ENCODE measurements at places on chromosomes 6 and 20. TPM values are rescaled to one million over a fixed set of nuclear protein-coding genes. Genes with fewer than 3 reads are reported as not detected.

DNA sequence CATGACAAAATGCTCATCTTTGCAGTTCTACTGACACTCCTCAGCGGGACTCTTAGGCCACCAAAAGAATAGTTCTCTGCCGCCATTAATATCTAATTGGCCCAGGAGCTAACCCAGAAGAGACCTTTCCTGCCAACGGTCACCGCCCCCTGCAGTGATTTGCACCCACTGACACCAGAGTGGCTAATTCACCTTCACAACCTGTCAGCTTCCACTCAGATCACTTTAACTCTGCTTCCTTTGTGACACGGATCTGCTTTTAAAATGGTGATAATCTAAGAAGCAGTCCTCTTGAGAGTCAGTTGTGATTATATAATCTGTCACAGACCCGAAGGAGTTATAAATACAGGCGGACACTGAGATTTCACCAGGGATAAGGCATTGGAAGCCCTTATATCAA lies 172.8 kb downstream of the FRK start:
- H3K4me3 ChIP-seq: no peak overlapping the region

GRCh38 chr6:134911547-134911946 lies 38.4 kb downstream of the ALDH8A1 start:
- no peak overlapping the region for H3K27ac ChIP-seq
- no peak overlapping the region for H3K4me3 ChIP-seq
- no peaks in the 10 kb centered on the region for H3K36me3 ChIP-seq
- DNase-seq: no peak
- no peaks in the 10 kb centered on the region for H3K27me3 ChIP-seq

GRCh38 chr6:136795996-136796395 lies 3.7 kb upstream of the MAP3K5 start:
- no peaks in the 10 kb centered on the region for H3K36me3 ChIP-seq
- no peak overlapping the region for H3K27ac ChIP-seq
- DNase-seq: no peak
- peaks cover 8% of the 10 kb centered on the region for H3K4me1 ChIP-seq
- no peak overlapping the region for H3K4me3 ChIP-seq

BPIFB3 gene
- not detected for total RNA-seq

ABHD16B gene
- not detected for total RNA-seq

DNA sequence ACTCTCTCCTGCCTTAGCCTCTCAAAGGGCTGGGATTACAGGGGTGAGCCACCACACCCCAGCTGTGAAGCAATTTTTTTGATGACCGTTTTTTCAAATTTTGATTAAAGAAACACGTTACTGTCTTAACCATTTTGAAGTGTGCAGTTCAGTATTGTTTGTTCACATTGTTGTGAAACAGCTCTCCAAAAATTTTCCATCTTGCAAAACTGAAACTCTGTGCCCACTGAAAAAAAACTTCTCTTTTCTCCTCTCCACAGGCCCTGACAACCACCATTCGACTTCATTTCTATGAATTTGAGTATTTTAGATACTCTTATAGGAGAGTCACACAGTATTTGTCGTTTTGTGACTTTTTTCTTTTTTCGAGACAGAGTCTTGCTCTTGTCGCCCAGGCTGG lies 53.9 kb downstream of the ECT2L start:
- DNase-seq: no peak
- H3K4me1 ChIP-seq: no peaks in the 10 kb centered on the region
- H3K36me3 ChIP-seq: no peaks in the 10 kb centered on the region
- no peak overlapping the region for H3K4me3 ChIP-seq
- H3K27ac ChIP-seq: no peak overlapping the region
- H3K27me3 ChIP-seq: peaks cover 5% of the 10 kb centered on the region

DNA sequence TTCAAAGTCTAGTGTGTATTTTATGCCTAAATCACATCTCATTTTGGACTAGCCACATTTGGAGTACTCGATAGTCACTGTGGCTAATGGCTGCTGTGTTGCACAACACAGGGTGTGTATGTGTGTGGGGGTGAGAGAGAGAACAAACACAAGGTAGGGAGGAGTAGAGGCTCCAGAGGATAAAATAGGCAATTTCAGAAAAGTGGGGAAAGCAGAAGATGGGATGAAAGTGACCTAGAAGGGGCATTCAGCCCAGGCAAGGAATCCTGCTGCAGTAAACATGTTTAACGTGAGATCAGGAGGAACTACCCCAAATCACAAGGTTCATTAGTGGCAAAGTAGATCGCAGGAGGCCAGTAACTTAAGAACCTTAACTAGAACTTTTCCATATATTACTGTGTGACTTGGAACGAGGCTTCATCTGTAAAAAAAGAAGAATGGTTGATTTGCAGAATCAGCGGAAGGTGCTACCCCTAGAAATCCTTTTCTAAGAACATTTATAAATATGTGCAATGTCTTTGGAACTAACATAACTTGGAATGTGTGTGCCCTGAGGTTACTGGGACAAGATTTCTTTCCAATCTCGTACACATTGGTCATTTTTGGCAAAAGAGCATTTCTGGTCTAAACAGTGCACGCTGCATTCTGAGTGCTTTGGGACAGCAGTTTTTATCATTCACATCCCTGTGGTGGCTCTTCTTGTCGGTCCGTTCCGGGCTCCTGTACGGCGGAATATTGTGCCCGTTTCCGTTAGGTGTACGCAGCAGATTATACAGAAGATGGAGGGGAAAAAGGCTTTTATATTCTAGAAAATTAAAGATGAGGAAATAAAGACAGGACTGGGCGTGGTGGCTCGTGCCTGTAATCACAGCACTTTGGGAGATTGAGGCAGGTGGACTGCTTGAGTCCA lies 2.6 kb downstream of the DUSP22 start:
- no peaks in the 10 kb centered on the region for H3K27me3 ChIP-seq
- no peak for DNase-seq
- H3K4me1 ChIP-seq: peaks cover 31% of the 10 kb centered on the region
- H3K27ac ChIP-seq: no peak overlapping the region
- H3K4me3 ChIP-seq: no peak overlapping the region

GRCh38 chr6:25756382-25757363 lies 2.1 kb downstream of the SLC17A4 start:
- H3K36me3 ChIP-seq: no peaks in the 10 kb centered on the region
- no peak overlapping the region for H3K27ac ChIP-seq
- no peaks in the 10 kb centered on the region for H3K27me3 ChIP-seq
- H3K4me1 ChIP-seq: no peaks in the 10 kb centered on the region
- DNase-seq: no peak

GRCh38 chr20:59996108-59996507 lies 37.9 kb downstream of the CDH26 start:
- DNase-seq: no peak
- no peak overlapping the region for H3K27ac ChIP-seq
- H3K4me3 ChIP-seq: no peak overlapping the region

- DNase-seq: no peak
- H3K36me3 ChIP-seq: no peaks in the 10 kb centered on the region
- H3K4me3 ChIP-seq: no peak overlapping the region
- H3K27me3 ChIP-seq: no peaks in the 10 kb centered on the region
- no peaks in the 10 kb centered on the region for H3K4me1 ChIP-seq
These were observed 407.3 kb upstream of the FLRT3 start for GRCh38 chr20:14744723-14745122.

DNA sequence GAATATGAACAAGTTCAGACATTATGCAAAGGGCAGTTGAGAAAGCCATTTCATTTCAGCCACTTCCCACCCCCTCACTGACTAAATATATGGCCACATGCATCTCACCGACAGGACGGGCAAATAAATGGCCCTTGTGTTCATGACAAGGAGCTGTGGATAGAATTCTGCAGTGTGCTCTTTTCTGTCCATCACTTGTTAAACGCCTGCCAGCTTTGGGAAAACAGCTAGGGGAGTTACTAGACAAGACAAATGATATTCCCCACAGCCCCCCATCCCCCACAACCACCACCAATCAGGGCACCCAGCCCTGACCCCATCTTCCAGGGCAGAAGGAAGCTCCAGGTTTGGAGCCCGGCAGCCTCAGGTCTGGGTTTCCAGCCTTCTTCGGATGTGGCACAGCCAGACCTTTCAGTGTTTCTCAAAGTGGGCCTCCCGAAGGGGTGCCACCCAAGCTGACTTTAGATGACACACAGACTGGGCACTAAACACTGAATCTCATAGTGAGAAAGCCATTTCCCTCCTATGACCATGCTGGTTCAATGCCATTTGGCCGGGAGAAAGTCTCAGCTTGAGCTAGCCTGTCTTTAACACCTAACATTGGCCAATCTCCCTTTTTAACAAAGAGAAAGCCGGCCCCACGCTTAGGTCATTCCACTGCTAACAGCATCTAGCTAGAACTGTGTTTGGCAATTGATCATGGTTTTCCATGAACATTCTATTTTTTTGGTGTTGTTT lies 4.0 kb upstream of the RIPOR3 start:
- peaks cover 20% of the 10 kb centered on the region for H3K27me3 ChIP-seq
- H3K4me1 ChIP-seq: peaks cover 12% of the 10 kb centered on the region
- H3K27ac ChIP-seq: no peak overlapping the region
- H3K4me3 ChIP-seq: no peak overlapping the region
- DNase-seq: no peak

GRCh38 chr6:137953761-137954160 lies 86.7 kb downstream of the TNFAIP3 start:
- H3K27me3 ChIP-seq: no peaks in the 10 kb centered on the region
- DNase-seq: no peak
- peaks cover 11% of the 10 kb centered on the region for H3K4me1 ChIP-seq
- no peak overlapping the region for H3K4me3 ChIP-seq
- no peak overlapping the region for H3K27ac ChIP-seq
- H3K36me3 ChIP-seq: no peaks in the 10 kb centered on the region

All from CD4-positive, alpha-beta T cell (primary cell).